ENCODE measurements at places on chromosomes 11 and 22.

- peak; percentile 26 for DNase-seq
Observed at GRCh38 chr11:19868281-19868821, 155.7 kb downstream of the NAV2 start.

GRCh38 chr22:23248583-23248982, 68.3 kb downstream of the BCR start:
- DNase-seq, result peak; percentile 44

- DNase-seq, result peak; percentile 95
Observed at GRCh38 chr11:85854557-85855340, 434 bp upstream of the CCDC83 start.

GRCh38 chr11:8930456-8931175, 2.1 kb downstream of the C11orf16 start:
- DNase-seq, result no peak

DNA sequence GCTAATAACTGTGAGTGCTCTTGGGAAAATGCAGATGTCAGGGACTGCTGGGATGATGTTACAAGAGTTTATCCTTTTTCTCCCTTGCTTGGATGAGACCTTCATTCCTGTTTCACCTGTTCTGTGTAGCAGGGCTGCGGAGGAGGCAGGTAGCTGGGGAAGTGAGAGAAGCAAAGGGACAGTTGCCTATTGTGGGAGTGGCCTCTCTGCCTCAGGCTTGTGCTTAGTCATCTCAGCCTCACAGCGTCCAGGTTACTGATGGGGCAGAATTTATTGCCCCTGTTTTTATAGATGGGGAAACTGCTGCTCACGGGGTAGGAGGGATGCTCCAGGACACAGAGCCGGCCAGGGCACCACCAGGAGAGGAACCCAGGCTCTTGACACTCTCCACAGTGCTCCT, 1.7 kb downstream of the STX3 start:
- no peak for DNase-seq

- no peak for DNase-seq
Observed at GRCh38 chr11:20600551-20600950, 1.1 kb downstream of the SLC6A5 start.

GRCh38 chr11:116540645-116541304, 232.0 kb downstream of the BUD13 start:
- DNase-seq, result no peak

GRCh38 chr22:29872989-29873388, 10.0 kb upstream of the MTMR3 start:
- DNase-seq, result no peak

- no peak for DNase-seq
Observed at GRCh38 chr11:8317159-8317558, 53.5 kb upstream of the LMO1 start.

- DNase-seq, result no peak
Observed at GRCh38 chr11:124934862-124935547, 842 bp downstream of the HEPACAM start.

DNA sequence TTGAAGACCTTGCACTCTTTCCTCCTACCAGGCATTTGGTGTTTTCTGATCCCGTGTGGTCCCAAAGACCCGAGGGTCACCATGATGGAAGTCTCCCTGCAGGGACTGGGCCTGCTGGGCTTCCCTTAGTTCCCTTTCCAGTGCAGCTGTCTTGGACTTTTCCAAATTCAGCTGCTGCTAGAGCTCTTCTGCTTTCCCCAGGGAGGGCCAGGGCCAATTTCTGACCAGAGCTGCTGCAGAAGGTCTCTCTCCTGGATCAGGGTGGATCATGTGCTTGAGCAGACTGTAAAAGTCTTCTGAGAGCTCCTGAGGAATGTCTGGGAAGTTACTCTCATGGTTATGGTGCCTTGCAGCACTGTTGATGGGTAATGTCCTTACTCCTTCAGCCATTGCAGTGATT, 23.2 kb downstream of the LDLRAD3 start:
- DNase-seq, result no peak

- DNase-seq, result peak; percentile 100
Observed at GRCh38 chr11:73760679-73761402, at the start of gene RAB6A. TSS of gene RAB6A (minus strand) at chr11:73761074. CDS start at chr11:73760635, 439 bp downstream.

- no peak for DNase-seq
Observed at GRCh38 chr11:26931248-26931631, 62.7 kb upstream of the FIBIN start.

All from NCI-H146 (cell line).